ENCODE measurements at places on chromosomes 3 and 15.

DNA sequence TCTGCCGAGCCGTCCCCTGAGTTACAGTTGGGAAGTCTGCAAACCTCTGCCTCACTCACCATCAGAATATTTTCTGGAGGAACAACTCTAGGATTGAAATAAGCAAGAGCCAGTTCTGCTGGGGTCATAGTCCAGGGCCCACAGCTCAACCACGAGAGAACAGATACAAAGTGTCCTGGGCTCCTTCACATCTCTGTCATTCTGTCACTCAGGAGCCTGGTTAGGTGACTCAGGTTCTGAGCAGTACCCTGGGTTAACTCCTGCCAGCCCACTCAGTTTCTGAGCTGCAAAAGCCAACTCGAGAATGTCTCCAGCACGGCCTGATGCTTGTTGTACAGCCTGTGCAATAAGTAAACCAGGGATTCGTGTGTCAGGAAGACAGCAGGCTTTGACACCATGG, 155.7 kb downstream of the SLCO3A1 start:
- no peak for DNase-seq
- no peaks in the 10 kb centered on the region for H3K27me3 ChIP-seq
- H3K36me3 ChIP-seq: no peaks in the 10 kb centered on the region
- no peak overlapping the region for H3K4me3 ChIP-seq
- no peak overlapping the region for H3K27ac ChIP-seq

GRCh38 chr3:29033511-29033910, 247.4 kb upstream of the RBMS3 start:
- H3K36me3 ChIP-seq: no peaks in the 10 kb centered on the region
- H3K27me3 ChIP-seq: no peaks in the 10 kb centered on the region

- DNase-seq: no peak
- H3K4me3 ChIP-seq: no peak overlapping the region
- H3K4me1 ChIP-seq: no peaks in the 10 kb centered on the region
- no peaks in the 10 kb centered on the region for H3K27me3 ChIP-seq
Measured at GRCh38 chr3:25725810-25726209, 57.4 kb downstream of the NGLY1 start.

GRCh38 chr15:25989327-25989726, 126.2 kb upstream of the ATP10A start:
- H3K4me3 ChIP-seq: no peak overlapping the region
- H3K4me1 ChIP-seq: no peaks in the 10 kb centered on the region
- no peak for DNase-seq
- no peaks in the 10 kb centered on the region for H3K27me3 ChIP-seq
- no peaks in the 10 kb centered on the region for H3K36me3 ChIP-seq
- H3K27ac ChIP-seq: no peak overlapping the region

DNA sequence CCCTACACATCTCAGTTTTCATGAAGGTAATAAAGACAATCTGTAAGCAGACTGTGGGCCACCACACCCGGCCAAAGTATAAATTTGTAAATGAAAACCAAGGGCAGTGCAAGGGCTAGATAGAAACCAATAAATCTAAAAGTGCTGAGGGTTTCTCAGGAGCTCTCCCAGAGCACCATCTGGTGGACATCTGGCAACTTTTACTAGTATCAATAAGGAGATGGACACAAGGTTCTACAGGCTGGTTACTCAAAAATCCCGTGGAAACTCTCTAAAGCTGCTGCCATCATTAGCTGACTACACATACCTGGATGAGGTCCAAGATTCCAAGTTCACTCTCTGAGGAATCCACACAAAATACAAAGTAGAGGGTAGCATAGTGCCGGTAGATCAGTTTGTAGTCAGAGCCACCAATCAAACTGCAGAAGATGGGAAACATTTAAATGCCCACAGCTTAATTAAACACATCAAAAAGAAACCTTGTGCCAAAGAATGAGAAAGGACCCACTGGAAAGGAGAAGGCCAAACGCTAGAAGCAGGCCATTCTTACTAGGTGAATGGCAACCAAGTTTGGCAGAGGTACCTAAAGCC, 5.5 kb downstream of the AP3S2 start:
- H3K27me3 ChIP-seq: no peaks in the 10 kb centered on the region
- no peak overlapping the region for H3K27ac ChIP-seq
- no peak for DNase-seq
- H3K4me1 ChIP-seq: peaks cover 33% of the 10 kb centered on the region

- no peak overlapping the region for H3K27ac ChIP-seq
- H3K4me1 ChIP-seq: no peaks in the 10 kb centered on the region
- no peaks in the 10 kb centered on the region for H3K36me3 ChIP-seq
- H3K4me3 ChIP-seq: no peak overlapping the region
Measured at GRCh38 chr3:18012436-18012835, 270.0 kb upstream of the TBC1D5 start.

DNA sequence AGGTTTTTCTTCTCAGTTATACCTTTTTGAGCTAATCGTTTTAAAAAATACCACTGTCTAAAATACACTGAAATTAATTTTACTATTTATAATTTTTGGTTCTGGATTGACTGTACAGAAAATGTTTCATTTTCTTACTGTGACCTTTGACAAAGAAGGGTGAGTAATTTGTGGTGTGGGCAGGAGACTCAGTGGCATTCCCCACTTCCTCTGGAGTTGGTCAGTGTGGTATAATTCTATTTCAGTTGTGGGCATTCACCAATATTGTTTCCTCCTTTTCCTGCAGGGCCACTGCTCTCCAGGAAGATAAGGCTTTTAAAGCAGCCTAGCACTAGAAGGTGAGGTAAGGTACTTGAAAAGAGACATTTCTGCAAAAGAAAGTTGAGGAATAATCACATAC, 6.5 kb downstream of the DAG1 start:
- peaks cover 16% of the 10 kb centered on the region for H3K4me1 ChIP-seq
- H3K4me3 ChIP-seq: no peak overlapping the region
- no peaks in the 10 kb centered on the region for H3K36me3 ChIP-seq
- DNase-seq: no peak
- H3K27me3 ChIP-seq: no peaks in the 10 kb centered on the region

DNA sequence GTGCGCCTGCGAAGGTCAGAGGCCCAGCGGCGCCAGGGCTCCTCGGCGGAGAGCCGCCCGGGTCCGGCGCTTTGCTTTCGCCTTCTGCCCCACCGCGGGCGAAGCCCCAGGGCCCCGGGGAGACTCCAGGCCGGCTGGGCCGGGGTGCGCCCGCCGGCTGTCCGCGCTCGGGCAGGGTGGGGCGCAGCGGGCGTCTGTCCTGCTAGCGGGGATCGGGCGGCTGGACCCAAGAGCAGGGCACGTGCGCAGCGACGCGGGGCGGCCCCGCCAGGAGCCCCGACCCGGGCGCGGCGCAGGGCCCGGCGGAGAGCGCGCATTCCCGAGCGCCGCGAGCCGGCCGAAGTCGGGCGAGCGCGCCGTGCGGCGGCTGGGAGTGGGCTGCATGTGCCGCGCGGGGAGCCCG, 569 bp upstream of the ALDH1A3 start:
- no peak for DNase-seq
- H3K4me1 ChIP-seq: no peaks in the 10 kb centered on the region
- no peak overlapping the region for H3K4me3 ChIP-seq
- no peaks in the 10 kb centered on the region for H3K36me3 ChIP-seq
- H3K27me3 ChIP-seq: peaks cover 8% of the 10 kb centered on the region

DNA sequence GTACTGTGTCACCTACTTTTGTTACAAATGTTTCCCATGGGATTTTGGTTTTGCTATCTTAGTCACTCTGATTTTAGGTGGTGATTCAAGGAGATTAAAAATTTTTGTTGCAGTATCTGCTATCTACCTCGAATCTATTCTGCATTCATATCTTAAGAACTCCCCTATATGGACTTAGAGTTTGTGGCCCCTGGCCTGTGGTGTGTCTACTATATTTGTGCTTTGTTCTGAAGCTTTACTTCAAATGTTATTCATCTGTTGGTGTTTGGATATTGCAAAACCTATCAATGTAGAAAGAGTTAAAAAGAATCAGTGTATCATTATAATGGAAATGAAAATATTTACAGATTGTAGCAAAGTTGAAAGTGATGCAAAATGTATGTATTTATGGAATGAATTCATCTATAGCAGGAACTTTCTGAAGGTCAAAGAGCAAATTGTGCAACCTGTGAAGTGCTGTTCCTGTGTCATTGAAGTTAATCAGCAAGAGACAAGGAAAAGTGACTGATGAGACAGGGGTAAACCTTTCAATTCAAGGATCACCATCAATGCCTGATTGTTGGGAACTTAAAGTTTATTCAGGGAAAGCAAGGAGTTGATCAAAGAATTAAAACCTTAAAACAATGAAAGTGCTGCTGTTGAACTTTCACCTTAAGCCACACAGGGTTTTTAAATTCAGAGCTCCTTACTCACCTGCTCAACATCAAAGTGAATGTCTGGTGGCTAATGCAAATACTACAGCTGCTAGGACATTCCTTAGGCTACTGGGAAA, 71.0 kb downstream of the SLMAP start:
- H3K27me3 ChIP-seq: no peaks in the 10 kb centered on the region
- H3K27ac ChIP-seq: no peak overlapping the region
- H3K4me3 ChIP-seq: no peak overlapping the region

GRCh38 chr3:150733936-150734794, 28.8 kb downstream of the SIAH2 start:
- no peaks in the 10 kb centered on the region for H3K27me3 ChIP-seq
- DNase-seq: no peak
- no peaks in the 10 kb centered on the region for H3K36me3 ChIP-seq
- no peak overlapping the region for H3K27ac ChIP-seq
- H3K4me1 ChIP-seq: peaks cover 15% of the 10 kb centered on the region

- H3K27me3 ChIP-seq: no peaks in the 10 kb centered on the region
- no peak overlapping the region for H3K27ac ChIP-seq
- no peak overlapping the region for H3K4me3 ChIP-seq
- no peaks in the 10 kb centered on the region for H3K4me1 ChIP-seq
- H3K36me3 ChIP-seq: no peaks in the 10 kb centered on the region
- no peak for DNase-seq
Measured at GRCh38 chr15:42373274-42373673, 14.0 kb downstream of the CAPN3 start.

- H3K27me3 ChIP-seq: no peaks in the 10 kb centered on the region
- peaks cover 56% of the 10 kb centered on the region for H3K4me1 ChIP-seq
- no peak overlapping the region for H3K4me3 ChIP-seq
- H3K36me3 ChIP-seq: no peaks in the 10 kb centered on the region
- no peak overlapping the region for H3K27ac ChIP-seq
- no peak for DNase-seq
Measured at GRCh38 chr15:63896336-63897115, 62.8 kb upstream of the HERC1 start.

GRCh38 chr15:79858469-79858868, 38.3 kb downstream of the MTHFS start:
- H3K4me1 ChIP-seq: peaks cover under 1% of the 10 kb centered on the region
- H3K27me3 ChIP-seq: no peaks in the 10 kb centered on the region
- no peak for DNase-seq
- H3K36me3 ChIP-seq: no peaks in the 10 kb centered on the region
- no peak overlapping the region for H3K4me3 ChIP-seq
- no peak overlapping the region for H3K27ac ChIP-seq

DNA sequence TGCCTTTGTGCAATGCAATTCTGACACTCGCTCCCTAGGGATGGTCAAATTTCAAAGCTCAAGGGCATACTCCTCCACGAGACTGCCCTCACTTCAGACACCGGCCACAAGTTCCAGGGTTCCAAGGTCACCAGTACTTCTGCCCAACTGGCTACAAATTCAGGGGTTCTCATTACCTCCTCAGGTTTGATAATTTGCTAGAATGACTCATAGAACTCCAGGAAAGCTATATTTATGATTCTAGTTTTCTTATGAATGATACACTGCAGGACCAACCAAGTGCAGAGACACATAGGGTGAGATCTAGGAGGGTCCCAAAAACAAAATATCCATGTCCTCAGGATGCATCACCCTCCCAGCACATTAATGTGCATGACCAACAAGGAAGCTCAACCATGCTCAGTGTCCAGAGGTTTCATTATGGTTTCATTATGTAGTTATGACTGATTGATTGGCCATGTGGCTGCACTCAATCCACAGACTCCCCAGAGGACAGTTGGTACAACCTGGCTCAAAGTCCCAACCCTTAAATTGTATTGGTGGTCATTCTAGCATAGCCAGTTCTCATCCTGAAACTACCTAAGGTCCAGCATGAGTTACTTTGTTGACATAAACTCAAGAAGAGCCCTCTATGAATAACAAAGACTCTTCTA, 170.4 kb upstream of the LRRN1 start:
- H3K27me3 ChIP-seq: no peaks in the 10 kb centered on the region
- no peaks in the 10 kb centered on the region for H3K4me1 ChIP-seq
- no peak overlapping the region for H3K27ac ChIP-seq
- no peak overlapping the region for H3K4me3 ChIP-seq

GRCh38 chr15:73258271-73259108, 110.3 kb downstream of the HCN4 start:
- no peak for DNase-seq
- H3K4me1 ChIP-seq: no peaks in the 10 kb centered on the region
- no peak overlapping the region for H3K27ac ChIP-seq

DNA sequence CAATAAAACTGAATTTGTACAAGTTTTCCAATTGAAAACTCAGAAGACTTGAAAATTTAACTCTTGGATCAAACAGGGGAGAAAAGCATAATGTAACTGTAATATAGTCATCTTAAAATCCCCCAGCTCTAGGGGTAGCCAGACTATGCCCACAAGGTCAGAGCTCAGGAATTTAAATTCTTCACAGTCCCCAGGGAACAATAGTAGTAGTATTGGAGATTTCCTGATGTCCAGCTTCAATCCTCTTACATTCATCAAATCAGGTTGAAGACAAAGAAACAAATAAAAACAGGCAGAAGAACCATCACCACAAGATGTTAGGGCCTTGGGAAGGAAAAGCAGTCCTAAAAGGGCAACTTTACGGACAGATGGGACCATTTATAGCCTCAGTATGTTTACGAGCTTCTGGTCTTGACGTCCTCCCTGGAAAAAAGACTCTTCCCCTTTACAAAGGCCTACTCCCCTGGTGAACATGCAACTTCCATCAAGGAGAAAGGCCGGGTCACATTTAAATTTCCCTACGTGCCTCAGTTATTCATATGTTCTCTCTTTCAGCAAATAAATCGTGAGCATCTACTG, 96.8 kb downstream of the PLCH1 start:
- no peak overlapping the region for H3K27ac ChIP-seq
- H3K27me3 ChIP-seq: no peaks in the 10 kb centered on the region
- no peak for DNase-seq
- H3K36me3 ChIP-seq: no peaks in the 10 kb centered on the region
- H3K4me3 ChIP-seq: no peak overlapping the region
- H3K4me1 ChIP-seq: no peaks in the 10 kb centered on the region

- H3K27me3 ChIP-seq: no peaks in the 10 kb centered on the region
- H3K27ac ChIP-seq: no peak overlapping the region
- H3K36me3 ChIP-seq: peaks cover 18% of the 10 kb centered on the region
- DNase-seq: no peak
- peaks cover 14% of the 10 kb centered on the region for H3K4me1 ChIP-seq
- H3K4me3 ChIP-seq: no peak overlapping the region
Measured at GRCh38 chr15:41955807-41956525, 16.4 kb downstream of the EHD4 start.

Data from CD4-positive, alpha-beta memory T cell (primary cell).